ENCODE measurements at places on chromosomes 11 and 22.

DNA sequence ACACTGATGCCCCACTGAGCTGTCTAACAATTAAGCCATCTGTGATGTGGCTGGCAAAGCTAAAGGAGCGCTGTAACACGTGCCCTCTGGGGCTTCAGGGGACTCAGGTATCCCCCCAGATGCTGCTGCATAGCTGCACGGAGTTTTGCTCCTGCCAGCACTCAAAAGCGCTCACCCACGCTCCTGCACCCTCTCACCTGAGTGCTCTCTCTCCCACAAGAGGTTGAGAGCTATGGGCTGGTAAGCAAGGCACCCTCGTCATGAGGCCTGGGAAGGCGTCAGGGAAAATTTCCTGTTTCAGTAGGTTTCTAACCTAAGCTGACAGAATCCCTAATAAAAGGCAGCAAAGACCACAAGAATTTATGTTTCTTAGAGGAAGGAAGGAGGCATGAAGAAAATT lies 850.3 kb downstream of the OPCML start:
- DNase-seq: no peak

DNA sequence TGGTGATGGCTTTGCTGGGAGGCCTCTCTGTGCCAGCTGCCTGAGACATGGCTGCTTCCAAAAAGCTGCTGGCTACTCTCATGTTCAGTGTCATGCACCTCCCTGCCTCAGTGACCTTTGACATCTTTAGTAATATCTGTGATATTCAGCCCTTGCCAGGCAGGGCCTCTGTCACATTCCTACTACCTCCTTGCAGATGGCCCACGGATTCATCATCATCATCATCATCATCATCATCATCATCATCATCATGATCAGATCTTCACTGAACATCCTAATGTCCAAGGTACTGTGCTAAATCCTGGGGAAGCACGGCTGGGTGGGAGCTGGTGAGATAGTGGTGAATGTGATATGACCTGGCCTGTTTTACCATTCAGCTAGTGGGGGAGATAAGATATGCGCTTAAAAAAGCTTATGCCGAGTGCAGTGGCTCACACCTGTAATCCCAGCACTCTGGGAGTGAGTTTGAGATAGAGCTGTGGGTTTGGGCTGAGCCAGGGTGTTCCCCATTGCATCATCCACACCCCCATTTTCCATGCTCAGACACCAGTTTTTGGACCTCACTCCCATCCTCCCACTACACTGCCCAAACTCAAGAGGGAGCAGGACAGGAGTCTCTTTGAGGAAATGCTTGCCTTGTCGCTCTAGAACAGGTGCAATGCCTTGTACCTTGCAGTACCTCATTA lies 17.1 kb upstream of the TMPRSS13 start:
- DNase-seq: no peak

GRCh38 chr11:16110886-16111285 lies 245.5 kb downstream of the SOX6 start:
- DNase-seq: no peak

DNA sequence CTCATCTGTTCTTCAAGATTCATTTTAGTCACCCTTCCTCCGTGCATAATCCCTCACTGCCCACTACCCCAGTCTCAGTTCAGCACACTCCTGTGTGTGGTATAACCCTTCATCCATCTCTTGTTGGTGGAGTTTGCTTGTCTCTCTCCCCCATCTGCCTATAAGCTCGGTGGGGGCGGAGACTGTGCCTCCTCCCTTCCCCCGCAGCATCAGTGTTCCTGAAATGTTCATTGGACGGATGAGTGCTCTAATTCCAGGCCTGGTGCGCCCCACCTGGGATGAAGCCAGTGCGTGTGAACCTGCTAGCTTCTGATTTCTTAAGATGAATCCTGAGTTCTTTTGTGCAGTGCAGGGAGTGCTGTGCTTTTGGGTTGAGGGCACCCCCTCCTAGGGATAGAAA lies 100.0 kb downstream of the GRIK4 start:
- DNase-seq: no peak

DNA sequence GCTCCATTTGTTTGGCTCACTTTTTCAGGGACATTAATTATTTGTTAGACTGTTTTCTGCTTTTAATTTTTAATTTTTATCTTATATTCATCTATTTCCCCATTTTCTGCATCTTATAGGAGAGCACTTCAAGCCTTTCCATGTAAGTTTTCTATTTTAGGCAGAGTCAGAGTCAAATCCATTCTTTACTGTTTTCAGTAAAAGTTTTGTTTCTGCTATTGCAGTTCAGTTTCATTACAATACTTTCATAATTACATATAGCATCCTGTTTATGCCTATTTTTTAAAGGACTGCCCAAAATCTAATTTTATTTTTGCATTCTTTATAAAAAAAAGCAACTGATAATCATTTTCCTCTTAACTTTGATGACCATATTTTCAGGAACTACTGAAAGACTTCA lies 3.8 kb upstream of the OR10A5 start:
- no peak for DNase-seq
